ENCODE measurements at places on chromosomes 12 and 14.

GRCh38 chr12:58068706-58069105 is 127.3 kb downstream of the ATP23 start:
- DNase-seq: no peak

DNA sequence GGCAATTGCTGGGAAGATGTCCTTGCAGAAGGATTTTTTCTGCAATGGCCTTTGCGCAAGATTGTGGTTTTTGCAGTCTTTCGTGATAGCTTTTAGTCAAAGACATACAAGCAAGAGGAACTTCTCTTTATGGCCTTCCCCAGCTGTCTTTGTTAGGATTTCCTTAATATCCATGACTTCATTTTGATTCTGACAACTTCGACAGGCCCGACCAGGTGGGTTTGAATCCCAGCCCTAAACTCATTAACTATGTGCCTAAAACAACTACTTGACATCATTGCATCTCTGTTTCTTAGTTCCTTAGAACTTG is 13.3 kb upstream of the VRK1 start:
- no peak for DNase-seq

DNA sequence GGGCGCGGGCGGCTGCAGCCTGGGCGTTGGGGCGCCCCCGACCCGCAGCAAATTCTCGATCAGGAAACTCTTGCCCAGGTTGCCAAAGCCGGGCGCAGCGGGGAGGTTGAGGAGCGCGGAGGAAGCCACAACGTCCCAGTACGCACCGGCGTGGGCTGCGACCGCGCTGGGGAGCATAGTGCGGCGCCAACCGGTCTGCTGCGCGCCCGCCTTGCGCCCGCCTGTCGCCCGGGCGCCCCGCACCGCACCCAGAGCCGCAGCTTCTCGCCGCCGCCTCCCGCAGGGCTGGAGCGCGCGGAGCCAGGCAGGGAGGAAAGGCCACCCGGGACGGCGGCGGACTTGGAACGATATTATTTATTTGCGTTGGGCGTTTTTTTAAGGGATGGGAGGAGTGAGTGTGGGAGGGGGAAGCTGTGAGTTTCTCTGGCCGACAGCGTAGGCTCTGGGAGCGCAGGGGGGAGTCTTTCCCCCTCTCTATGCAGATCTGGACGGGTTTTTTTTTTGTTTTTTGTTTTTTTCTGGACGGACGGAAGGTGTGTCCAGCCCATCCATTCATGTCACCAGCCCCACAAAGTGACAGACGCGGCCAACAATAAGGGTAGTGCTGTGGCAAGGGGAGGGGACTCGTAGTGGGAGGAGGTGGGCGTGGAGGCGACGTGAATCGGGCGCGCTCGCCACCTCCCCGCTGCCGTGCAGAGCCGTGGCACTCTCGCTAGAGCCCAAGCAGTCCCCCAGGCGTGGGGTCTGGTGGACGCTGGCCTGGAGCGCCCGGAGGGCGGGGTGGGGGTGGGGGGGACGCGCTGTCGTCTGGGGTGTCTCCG is at the start of gene DBX2:
DBX2 (minus strand) TSS at position 349 of the 821 bp plus-strand sequence; CDS start at position 177, 172 bp downstream.
- no peak for DNase-seq

- DNase-seq: no peak
Observed at GRCh38 chr12:109621211-109621694, 47.7 kb downstream of the MVK start.

GRCh38 chr14:34711796-34712712 is 2.3 kb downstream of the CFL2 start:
- no peak for DNase-seq

DNA sequence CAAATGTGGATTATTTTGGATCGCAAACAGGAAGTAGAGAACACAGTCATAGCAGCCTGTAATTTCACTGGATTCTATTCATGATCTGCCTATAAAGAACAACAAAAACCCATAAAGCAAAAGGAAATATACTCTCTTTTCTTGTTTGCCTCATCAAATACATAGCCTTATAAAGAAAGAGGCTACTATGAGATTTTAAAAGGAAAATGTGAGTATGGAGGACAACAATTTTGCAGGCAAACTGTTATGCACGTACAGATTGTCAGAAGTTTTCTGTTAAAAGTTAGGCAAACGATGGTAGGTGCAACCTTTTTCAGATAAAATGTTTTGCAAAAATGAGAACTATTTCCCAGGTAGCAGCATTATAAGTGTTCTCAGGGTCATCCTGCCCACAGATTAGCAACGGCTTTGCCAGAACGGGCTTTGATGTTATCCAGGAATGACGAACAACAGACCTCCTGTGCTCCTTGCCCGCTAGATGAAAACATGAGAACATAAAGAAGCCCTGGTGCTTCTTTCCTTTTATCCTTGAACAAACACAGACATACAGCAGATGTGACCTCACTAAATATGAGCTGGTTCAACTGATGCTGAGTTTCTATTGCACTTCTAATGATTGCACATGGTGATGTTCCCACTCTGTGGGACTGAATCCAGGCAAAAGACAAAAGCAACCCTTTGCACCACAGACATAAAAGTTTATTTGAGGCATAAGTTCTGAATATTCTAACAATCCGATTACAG is 88.1 kb downstream of the ITPR2 start:
- no peak for DNase-seq

DNA sequence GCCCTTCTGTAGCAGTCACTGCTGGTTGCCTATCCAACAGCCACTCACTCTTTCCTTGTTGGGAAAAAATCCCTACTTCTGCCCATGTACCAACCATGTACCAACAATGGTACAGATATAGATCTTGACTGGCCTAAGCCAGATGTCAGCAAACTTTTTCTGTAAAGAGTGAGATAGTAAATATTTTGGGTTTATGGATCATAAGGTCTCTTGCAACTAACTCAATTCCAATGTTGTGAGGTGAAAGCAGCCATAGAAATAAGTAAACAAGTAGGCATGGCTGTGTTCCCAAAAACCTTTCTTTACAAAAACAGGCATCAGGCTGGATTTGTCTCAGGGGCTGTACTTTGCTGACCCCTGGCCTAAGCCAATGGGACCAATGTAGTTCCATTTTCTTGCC is 73.5 kb downstream of the ARMH4 start:
- no peak for DNase-seq

GRCh38 chr12:73262788-73263381 is 990.7 kb downstream of the TRHDE start:
- no peak for DNase-seq

- DNase-seq: peak; percentile 86
Observed at GRCh38 chr12:6534945-6535696, 804 bp downstream of the GAPDH start.

GRCh38 chr14:58549105-58549757 is 88.5 kb upstream of the DACT1 start:
- DNase-seq: no peak

GRCh38 chr12:96187956-96188355 is 6.2 kb upstream of the ELK3 start:
- DNase-seq: no peak

DNA sequence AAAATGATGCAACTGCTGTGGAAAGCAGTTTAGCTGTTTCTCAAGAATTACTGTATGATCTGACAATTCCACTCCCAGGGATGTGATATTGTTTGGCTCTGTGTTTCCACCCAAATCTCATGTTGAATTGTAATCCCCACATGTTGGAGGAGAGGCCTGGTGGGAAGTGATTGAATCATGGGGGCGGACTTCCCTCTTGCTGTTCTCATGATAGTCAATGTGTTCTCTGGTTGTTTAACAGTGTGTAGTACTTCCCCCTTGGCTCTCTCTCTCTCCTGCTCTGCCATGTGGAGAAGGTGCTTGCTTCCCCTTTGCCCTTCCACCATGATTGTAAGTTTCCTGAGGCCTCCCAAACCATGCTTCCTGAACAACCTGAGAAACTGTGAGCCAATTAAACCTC is 93.4 kb upstream of the CPM start:
- no peak for DNase-seq

DNA sequence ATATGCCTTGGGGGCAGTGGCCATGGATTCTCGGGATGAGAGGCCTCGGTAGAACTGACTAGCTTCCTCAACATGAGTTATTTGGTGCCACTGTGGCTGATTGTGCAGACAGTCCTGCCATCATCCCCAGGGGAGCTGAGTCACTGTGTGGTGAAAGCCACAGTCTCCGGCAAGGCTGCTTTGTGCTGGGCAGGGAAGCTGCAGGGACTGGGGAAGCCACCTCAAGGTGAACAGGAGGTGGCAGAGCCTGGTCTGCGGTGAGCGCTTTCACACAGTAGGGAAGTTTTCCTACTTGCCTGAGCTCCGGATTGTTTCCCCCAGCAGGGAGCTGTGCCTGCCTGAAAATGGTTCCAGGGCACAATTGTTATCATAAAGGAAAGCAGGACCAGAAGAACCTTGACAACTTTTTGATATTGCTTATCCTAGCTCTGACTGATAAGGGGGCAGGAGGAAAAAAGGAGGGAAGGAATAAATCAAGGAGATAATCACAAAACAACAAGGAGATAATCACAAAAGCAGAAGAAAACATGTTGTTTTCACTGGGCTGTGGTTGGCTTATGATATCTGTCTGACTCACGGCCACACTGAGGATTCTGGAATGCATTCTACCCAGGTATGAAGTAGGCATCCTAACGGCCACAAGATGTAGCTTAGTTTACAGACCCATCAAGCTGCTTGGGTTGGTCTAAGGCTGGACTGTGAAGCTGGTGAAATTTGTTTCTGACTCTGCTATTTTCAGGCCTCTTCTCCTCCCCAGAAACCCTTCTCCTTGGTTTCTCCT is 32.2 kb upstream of the GNG2 start:
- peak; percentile 75 for DNase-seq

Measured in activated T-cell treated with anti-CD3 and anti-CD28 coated beads, Interleukin-2, amount 50 U/mL, for 24 hours (primary cell).